NCI-H774 (cell line): ENCODE measurements at places on chromosomes 5 and 9.

DNA sequence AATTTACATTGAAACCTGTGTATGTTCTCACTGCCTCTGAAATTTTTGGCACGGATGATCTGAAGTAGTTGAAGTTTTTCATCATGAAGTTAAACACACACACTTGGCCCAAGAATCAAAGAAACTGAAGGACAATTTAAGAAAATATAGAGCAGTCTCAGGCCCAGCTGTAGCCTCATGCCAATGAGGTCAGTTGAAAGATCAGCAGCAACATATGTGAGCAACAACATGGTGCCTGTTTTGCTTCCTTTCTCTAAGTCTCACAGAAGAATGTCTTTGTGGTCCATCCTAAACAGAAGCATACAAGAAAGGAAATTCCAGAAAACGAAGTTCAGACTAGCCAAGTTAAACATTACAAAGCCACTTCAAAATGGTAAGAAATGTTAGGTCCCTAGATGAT, 1737.2 kb downstream of the MAT2B start:
- no peak for DNase-seq

GRCh38 chr9:123119566-123119965, 86.1 kb downstream of the GPR21 start:
- DNase-seq, result no peak

DNA sequence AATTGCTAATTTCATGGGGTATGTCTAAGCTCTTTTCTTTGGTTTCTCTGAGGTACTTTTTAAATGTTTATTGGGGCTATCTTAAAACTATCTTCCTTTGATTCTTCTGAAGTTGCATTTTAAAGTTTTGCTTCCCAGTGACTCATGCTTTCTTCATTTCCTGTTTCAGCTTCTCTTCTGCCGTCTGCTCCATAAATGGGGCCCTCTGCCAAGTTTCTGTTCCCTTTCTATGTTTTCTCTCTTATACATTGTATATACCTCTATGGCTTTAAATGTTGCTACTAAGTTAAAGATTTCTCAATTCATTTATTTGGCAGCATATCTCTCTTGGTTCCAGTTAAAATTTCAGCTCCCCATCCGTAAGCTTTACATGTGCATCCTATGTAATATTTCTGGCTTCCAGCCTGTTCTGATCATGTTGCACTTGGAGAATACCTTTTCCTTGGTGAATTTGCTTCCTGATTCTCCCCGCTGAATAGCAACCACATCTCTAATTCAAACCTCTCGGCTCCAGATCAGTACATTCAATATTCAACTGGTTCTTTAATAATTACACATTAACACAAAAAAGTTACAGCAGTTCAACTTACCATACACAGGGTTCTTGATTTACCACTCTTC, 125.3 kb downstream of the ST8SIA4 start:
- DNase-seq, result no peak

DNA sequence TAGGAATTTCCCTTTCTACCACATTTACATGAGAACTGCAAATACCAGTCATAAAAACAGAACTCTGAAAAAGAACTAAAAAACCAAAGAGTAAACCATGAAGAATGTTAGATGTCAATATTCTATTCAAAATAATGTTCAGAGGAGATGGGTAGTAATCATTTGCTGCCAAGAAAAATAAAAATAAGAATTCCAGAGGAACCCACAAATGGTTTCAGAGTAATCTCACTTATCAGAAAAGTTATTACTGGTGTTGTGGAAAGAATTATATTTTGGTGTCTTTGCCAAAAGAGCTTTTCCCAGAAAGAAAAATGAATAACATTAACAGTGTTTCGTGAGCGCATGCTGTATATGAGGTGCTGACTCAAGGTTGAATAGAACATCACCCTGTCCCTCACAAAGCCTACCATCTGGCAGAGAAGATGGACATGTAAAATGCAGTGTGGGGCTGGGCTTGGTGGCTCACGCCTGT, 35.6 kb downstream of the GPR21 start:
- DNase-seq, result no peak

- DNase-seq, result no peak
Measured at GRCh38 chr5:124859027-124859426, 112.6 kb upstream of the ZNF608 start.

GRCh38 chr5:14954616-14955343, 83.2 kb upstream of the ANKH start:
- DNase-seq, result no peak

DNA sequence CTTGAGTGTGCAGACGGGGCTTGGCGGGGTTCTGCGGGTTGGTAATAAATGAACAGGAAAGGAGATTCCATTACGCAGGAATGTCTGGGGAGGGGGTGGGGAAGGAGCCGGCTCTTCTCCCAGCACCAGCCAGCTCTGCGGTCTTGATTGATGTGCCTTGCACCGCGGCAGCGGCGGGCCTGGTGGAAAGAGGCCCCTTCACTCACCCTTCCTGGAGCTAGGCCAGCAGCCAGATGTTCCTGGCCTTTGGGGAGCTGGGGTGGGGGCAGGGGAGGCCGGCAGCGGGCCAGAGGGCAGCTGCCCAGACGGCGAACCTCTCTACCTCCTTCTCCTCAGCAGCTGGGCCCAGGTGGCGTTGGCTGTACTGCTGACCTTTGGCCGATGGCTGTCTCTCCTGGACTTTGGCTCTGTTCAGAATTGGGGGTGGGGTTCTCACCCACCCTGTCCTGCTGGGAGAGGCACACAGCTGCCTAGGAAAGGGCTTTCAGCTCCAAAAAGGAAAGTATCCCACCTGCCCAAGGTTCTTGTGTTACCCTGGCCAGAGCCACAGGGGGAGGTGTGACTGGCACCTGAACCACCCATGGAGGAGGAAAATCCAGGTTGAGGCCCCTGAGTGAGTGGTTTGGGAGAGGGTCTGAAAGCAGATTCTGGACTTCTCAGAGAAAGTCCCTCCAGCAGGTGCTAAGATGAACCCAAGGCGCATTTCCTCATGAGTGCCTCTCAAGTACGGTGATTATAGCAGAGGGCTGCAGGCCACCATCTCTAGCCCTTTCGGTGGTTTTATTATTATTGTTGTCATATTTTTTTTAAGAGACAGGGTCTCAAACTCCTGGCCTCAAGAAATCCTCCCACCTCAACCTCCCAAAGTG, 58.0 kb upstream of the SYNPO start:
- no peak for DNase-seq

DNA sequence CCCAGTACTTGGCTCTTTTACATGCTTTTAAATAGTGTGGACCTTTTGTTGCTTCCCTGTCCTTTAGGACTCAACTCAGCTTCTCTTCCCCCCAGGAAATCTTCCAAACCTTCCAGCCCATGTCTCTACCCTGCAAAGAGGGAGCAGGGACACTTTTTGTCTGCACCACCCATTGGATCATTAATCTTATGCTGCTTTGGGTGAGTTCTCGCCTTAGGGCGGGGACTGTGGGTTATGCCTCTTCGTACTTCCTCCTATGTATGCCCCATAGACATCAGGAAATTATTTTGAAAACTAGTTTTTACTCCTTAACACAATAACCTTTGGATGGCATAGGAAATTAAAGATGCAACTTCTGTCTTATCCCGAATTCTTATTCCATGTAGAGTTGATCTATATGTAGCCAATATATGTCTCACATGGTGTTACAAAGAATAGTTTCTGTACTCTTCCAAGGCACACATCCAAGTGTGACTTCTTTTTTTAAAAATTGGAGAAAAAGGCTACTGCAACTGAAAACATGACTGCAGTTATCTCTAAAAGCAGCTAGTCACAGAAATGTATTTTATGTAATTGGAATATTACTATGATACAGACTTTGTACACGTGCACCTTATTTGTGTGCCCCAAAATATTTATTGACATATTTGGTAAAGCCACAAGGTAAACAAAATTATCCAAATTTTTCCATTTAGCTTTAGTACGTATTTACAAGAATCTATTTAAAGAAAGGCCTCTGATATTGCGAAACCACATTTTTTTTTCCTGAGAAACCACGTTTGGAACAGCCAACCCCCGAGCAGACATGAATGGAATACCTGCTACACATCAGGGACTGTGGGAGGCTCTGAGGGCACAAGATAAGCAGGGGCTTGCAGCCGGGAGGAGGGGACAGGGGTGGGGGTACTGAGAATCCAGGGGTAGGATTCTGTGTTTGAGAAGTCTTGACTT, 133.6 kb downstream of the WDR41 start:
- no peak for DNase-seq

DNA sequence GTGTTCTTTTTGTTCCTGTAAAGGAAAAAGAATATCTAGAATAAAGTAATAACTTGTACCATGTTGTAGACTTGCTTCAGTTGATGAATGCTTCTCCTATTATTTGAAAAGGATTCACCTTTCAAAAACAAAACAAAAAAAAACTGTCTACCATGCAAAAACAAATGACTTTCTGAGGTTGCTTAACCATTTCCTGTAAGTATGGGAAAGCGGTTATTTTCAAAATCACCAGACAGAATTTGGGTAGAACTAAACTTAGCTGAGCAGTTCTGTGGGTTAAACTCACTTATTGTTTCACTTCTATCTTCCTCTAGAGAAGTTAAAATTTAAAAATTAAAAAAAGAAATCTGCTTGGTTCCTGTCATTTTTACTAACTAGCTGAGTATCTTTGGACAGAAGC, 25.2 kb downstream of the LNPEP start:
- no peak for DNase-seq

DNA sequence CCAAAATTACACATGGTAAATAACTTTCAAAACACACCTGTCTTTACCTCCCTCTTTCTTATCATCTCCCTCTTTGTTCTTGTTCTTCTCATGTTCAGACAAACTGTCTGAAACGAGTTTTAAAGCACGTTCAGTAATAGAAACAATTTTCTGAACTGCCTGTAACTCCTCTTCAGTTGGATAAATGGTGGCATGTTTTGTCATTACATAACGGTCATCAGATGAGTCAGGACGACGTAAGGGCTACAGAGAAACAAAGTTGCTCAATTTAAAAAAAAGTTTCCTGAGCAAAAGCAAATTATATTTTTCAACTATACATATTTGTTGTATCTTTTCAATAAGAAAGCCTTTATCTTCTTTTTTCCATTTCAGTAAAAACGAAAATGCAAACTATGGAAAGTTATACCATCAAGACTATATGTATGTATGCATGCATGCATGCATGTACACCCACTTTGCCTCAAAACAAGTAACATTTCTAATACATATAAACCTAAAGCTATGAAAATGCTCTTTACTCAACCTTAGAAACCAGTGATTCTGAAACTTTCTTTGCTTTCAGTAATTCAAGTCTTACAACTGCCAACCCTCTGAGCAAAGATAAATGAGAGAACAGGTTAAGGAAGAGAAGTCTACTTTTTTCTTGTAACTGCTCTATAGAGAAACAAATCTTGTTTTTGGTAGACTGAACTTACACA, 56.0 kb downstream of the ZFR start:
- DNase-seq, result no peak

GRCh38 chr9:72557549-72557948, 36.1 kb downstream of the TMC1 start:
- no peak for DNase-seq

GRCh38 chr5:97844797-97845196, 661.8 kb upstream of the RIOK2 start:
- DNase-seq, result no peak

DNA sequence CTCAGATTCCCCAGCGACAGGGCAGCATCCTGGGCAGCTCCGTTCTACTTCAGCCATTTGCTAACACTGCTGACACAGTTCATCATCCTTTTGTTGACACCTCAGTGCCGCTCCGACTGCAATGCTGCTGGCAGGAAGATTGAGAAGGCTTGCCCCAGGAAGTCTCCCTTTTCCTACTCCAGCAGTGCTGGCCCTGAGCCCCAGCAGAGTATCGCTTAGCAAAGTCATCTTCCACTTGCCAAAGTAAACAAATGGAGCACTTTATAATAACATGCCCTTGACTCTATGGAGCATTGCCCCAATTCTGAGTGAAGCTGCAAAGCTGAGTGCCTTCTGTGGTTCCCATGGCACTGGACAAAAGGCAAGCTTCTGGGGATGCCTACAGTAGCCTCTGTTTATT, 32.2 kb downstream of the PRLR start:
- DNase-seq, result peak; percentile 65

DNA sequence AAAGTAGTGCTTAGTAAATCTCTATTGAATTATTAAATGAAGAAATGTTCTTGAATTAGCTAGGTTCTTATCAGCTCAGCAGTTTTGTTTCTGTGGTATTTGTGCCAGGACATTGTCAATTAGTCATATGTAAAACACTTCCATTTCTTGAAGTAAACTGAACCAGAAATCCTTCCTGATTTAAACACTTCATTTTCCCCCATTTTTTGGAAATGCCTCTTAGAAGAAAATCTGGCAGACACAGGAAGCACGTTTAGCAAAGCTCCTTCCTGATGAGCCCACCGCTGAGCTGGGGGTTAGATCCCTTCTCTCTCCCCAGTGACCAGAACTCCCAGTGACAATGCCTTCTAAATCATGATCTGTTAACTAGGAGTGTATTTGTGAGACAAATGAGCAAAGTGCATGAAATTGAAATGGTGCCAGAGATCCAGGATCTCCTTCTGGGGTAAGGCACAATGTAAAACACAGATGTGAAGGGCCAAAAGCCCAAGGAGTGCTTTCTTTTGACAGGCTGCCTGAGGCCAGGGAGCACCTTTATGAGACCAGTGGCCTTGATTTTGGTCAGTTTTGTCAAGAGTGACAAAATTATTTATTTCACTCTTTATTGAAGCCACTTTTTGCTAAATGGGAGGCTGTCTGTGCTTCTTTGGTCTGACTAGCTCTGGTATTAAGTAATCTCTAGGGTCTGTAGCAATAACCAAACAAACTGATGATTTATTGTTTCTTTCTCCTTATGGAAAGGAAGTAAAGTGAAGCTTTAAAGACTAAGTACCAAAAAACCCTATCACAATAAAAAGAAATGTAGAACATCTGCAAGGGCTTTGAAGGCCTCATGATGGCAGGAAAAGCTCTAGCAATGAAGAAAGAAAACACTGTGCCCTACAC, 25.5 kb upstream of the RUSC2 start:
- no peak for DNase-seq

GRCh38 chr9:122367065-122367464, 3.8 kb upstream of the PTGS1 start:
- no peak for DNase-seq

- no peak for DNase-seq
Measured at GRCh38 chr9:128945798-128946501, 1.5 kb downstream of the DOLK start.

DNA sequence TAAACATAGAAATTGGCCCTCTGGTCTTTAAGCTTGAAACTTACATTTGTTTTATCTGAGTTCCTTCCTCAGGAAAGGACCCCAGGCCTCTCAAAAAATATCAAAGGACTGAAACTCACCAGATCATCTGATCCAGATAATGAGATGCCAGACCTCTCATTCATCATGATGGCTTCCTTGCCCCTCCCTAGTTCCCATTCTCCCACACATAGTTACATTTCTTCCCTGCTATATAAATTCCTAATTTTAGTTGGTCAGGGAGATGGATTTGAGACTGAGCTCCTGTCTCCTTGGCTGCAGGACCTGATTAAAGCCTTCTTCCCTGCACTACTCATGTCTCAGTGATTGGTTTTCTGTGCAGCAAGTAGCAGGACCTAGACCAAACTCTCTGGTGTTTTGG, 119.4 kb upstream of the SPIN1 start:
- no peak for DNase-seq

GRCh38 chr5:140927228-140927573, 1.1 kb downstream of the PCDHAC1 start:
- DNase-seq, result no peak

GRCh38 chr5:141135030-141135717, at the start of gene PCDHB5:
TSS of gene PCDHB5 (plus strand) at chr5:141135206. CDS start at chr5:141135435, 229 bp downstream.
- peak; percentile 81 for DNase-seq

- DNase-seq, result no peak
Measured at GRCh38 chr9:15433661-15434060, 11.0 kb downstream of the SNAPC3 start.

GRCh38 chr9:20504930-20505329, 117.4 kb downstream of the MLLT3 start:
- DNase-seq, result no peak
